ENCODE measurements at places on chromosomes 16 and 17.

DNA sequence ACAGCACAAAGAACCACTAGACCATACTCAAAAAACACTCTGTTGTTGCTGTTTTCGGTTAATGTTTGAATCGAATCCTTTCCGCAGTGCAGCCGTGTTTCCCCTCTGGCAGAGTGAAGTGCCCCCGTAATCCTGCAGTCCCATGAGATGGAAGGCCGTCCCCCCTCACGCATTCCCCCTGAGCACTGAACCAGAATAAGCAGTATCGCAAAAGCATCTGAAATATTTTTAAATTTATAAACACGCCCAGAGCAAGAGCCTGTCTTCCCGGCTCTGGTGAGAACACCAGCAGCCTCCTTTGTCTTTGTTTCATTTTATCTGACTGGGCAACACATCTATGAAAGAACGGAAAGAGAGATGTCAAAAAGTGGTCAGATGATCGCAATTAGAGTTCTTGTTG is 121.0 kb upstream of the ADAMTS18 start:
- DNase-seq = no peak

GRCh38 chr16:5062051-5062450 is 3.7 kb downstream of the C16orf89 start:
- no peak for DNase-seq

- DNase-seq = no peak
These were observed 162.4 kb downstream of the PPM1E start for GRCh38 chr17:58918072-58918471.

GRCh38 chr17:9022573-9023391 is 1.5 kb downstream of the NTN1 start:
- DNase-seq = peak; percentile 21

- no peak for DNase-seq
These were observed 513.0 kb downstream of the TOX3 start for GRCh38 chr16:52033992-52034391.

GRCh38 chr17:57236686-57237299 is 19.5 kb upstream of the MSI2 start:
- DNase-seq = no peak

- no peak for DNase-seq
These were observed 3.7 kb downstream of the CDH1 start for GRCh38 chr16:68740628-68741346.

- DNase-seq = peak; percentile 40
These were observed 2.0 kb downstream of the NCBP3 start for GRCh38 chr17:3843935-3844516.

All from stimulated activated CD4-positive, alpha-beta T cell treated with anti-CD3 and anti-CD28 coated beads, Interleukin-4, amount 100 ng/mL, for 4 hours (primary cell).